ENCODE measurements at places on chromosomes 13 and 19.

DNA sequence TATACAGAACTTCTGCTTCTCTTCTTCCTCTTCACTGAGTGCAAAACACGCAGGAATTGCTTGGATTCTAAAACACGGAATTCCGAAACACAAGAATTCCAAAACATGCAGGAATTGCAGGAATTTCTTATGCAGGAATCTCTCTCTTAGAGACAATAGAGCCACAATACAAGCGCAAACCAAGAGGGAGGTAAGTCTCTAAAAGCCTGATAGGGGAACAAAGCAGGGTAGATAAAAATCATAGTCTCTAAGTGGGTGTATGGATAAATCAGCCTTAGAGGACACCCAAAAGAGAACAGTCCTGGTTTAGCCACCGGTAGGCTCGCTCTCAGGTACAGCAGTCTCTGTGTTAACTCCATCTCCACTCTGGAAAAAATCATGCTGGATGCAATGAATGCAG is 112.9 kb downstream of the LHFPL6 start:
- no peak for DNase-seq

DNA sequence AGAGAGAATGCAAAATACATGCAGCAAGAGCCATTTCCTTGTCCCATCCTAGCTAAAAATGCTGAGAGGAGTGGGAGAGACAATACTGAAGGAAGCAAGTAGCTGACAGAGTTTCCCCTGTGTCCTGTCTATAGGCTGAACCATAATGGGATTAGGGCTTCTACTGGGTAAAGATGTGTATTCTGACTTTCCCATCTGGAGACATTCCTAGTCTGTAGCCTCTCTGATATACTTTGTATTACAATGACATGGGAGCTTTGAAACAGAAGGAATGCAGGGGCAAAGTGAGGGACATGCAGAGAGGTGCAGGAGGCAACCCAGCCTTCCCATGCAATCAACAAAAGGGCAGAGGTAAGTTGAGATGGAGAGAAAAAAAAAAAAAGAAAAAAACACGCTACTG is 10.5 kb upstream of the GPC6 start:
- DNase-seq: no peak

DNA sequence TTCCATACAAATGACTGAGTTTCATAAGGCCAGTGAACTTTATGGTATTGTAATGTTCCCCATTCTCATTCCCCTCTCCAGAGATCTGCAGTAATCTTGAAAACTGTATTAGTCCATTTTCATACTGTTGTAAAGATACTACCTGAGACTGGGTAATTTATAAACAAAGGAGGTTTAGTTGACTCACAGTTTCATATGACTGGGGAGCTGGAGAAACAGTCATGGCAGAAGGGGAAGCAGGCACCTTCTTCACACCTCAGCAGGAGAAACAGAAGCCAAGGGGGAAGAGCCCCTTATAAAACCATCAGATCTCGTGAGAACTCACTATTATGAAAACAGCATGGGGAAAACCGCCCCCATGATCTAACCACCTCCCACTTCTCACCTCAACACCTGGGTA is 318.7 kb upstream of the KLF12 start:
- DNase-seq: no peak

- DNase-seq: no peak
Measured at GRCh38 chr13:37198629-37199028, 93.2 kb upstream of the CSNK1A1L start.

DNA sequence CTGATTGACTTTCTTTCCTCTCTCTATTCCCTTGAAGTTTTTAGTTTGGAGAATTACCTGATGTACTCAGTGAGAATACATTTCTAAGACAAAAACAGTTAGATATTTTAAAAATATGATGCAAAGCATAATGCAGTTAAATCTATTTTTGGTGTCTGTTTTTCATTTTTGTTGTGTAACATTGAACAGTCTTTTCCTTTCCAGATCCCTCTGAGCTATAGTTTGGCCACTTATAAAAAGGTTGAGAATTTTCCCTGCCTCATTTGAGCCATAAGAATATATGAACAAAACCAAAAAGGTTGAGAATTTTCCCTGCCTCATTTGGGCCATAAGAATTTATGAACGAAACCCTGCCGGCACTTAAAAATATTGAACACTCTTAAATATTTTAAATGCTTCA is 57.0 kb upstream of the IPO5 start:
- no peak for DNase-seq

DNA sequence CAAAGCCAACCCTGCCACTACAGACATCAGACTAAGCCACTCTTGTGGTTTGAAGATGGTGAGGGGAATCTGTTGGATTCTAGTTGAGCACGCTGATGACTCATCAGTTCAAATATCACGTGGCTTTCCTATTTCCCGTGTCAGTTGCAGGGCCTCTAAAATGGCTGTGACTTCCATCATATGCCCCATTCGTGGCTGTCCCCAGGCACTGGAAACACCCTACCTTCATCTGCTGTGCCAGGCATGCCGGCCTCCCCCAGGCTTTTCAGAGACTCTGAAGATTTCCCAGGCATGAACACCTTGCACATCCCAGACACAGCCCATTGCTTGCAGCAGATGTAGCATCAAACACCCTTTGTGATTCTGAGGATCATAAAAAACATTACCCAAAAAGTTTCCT is 659.9 kb downstream of the UQCRFS1 start:
- no peak for DNase-seq

GRCh38 chr13:95858286-95859075 is 181.5 kb downstream of the DNAJC3 start:
- DNase-seq: no peak

DNA sequence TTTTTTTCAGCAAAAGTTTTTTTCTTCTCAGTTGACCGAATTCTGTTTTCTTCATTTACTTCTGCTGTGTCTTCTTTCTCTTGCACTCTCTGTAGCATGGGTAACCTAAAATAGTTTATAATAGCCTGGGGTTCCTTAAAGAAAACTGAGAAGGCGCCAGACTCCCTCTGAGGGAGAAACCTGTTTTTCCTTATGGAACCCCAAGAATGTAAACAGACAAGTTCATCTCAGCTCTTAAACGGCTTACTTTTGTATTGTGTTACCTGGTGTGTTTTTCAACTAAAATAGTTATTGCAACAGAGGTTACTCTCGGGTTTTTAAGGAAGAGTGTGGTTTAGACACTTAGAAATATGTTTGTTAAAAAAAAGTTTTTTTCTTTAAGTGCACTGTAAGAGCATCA is 23.8 kb upstream of the TM9SF2 start:
- no peak for DNase-seq

- DNase-seq: no peak
Measured at GRCh38 chr19:41194157-41194552, 1.1 kb downstream of the CYP2S1 start.

DNA sequence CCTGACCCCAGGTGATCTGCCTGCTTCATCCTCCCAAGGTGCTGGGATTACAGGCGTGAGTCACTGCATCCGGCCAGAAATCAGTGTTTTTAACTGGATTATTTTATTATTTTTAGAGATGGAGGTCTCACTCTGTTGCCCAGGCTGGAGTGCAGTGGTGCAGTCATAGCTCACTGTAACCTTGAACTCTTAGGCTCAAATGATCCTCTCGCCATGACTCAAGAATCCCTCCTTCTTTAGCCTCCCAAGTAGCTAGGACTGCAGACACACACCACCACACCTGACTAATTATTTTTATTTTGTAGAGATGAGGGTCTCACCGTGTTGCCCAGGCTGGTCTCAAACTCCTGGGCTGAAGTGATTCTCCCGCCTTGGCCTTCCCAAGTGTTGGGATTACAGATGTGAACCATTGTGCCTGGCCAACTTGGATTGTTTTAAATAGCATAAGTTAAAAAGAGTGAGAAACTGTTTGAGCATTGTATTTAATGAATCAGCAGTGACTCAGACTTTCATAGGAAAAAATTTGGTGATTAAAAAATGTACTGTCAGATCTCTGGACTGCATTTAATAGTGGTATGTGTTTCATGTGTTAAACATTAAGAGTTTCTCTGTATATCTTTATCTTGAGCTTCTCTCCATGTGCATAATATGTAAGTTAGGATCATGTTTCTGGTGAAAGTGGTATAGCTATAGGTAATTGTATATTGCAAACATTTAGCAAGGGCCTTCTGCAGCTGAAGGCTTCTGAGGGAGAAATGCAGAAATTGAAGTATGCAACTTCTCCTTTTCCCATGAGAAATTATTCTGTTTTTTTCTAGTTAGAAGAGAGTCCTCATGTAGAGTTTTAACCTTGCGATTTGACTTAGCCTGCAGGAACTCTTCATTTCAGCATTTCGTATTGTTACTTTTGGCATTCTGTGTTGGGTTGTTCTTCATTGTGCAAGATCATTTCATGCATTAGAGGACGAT is 121.2 kb downstream of the PCCA start:
- DNase-seq: no peak

GRCh38 chr19:38359242-38360021 is 14.9 kb upstream of the PSMD8 start:
- no peak for DNase-seq

DNA sequence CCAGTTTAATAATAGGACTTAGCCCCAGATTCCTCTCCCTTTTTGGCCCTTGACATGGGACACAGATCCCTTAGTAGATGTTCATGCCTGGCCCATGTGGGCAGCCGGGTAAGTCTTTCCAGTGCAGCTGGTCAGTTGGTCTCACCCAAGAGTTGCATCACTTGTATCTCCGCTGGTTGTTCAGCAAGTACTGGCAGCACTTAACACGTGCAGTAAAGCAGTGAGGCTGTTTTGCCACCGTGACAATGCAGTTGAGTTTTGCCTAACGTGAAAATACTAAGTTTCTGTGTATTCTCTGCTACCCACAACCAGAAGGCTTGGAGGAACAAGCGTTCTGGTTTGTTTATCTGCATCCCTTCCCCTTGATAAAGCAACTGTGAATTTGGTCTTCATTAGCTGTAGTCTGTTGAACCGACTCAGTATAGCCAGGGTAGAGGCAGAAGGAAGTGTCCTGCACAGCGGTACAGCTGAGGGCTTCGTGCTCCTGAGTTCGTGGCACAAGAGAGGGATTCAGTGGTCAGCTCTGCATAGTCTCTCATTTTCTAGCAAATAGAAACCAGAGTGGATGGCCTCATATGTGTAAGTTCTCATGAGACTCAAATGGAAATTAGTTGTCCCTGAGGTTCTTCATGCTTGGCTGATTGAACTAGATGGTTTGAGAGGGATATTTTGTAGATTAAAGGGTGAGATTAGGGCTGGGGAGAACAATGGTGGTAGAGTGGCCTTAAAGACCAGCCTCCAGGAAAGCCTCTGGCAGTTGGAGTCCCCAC is 50.3 kb downstream of the ARHGEF7 start:
- DNase-seq: no peak

DNA sequence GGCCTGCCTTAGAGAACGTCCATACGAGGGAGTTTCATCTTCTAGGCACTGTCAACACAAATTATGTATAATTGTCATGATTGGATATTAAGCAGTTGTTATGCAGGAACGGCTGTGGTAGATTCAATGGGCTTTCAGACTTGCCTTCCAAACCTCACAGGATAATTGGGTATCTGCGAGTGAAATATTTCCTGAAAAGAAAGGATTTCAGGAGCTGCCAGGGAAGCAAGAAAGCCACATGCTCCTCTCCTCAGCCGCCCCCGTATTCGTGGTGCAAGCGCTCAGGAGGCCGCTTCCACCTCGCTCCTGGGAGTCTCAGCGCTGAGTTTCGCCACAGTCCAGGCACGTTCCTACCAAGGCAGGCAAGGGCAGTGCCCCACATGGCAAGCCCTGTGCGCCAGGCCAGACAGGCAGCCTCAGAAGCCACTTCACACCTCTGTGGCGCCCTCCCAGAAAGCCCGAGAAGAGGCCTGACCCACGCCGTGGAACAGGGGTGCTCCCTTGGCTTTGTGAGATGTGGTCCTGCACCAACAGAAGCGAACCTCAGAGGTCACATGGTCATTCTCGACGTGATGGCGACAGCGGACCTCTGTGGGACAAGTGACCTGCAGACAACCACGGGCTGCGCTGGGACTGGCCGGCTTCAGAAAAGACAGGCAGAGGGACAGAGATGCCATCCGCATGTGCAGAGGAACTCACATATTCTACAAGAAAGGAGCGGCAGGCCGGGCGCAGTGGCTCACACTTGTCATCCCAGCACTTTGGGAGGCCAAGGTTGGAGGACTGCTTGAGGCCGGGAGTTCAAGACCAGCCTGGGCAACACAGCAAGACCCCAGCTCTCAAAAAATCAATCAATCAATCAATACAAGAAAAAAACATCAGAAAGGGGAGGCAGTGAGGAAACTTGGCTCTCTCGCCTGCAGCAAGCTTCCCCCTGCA is 41.4 kb downstream of the CEBPG start:
- DNase-seq: no peak

DNA sequence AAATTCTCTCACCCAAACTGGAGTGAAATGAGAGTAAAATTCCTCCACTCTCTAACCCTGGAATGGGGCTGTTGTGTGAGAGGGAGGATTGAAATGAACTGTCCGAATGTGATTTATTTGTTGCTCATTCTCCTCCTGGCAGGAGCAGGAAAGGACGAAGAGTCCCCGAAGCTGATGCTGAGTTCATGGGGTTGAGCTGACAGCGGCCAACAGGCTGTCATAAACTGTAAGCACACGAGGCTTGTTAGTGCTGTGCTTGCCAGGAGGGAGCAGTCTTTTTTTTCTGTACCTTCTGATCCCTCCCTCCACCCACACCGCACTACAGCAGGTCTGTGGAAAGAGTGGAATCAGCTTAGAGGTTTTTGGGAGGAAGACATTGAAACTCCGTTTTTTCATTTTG is 33.1 kb upstream of the ZNF331 start:
- no peak for DNase-seq

- DNase-seq: no peak
Measured at GRCh38 chr19:41553804-41554203, 22.2 kb upstream of the CEACAM21 start.

DNA sequence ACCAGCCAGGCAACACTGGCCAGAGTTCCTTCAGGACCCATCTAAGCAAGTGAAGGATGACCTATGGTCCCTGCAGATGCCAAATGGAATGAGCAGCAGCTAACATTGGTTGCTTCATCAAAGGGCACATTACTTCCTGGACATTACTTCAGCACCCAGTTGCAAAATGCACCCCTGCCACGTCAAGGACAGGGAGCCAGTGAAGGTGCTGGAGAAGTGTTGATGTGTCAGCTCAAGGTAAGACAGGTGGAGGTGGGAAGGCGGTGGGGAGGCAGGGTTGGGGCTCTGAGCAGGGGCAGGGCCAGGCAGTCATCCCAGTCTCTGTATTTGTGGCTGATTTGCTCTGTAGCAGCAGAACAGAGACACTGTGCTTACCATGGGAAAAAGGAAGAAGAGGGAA is 14.6 kb downstream of the CSNK1A1L start:
- DNase-seq: no peak

DNA sequence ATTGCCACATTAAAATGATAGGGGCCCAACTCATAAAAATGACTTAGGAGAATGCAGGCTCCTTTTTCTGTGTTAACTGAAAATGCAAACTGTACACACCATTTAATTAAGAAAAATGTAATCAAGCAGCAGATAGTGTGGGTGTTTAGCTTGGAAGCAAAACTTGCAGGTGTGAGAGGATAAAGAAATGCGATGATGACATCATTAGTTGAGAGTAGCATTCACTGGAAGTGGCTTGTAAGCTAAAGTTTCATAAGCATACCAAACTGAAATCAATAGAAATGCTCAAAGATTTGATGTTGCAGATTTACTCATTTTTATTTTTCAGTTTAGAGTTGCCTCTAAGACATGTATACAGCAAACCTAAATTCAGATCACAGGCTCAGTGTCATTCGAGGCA is 86.6 kb downstream of the PRR20E start:
- no peak for DNase-seq

- DNase-seq: no peak
Measured at GRCh38 chr19:57587529-57587928, 3.6 kb downstream of the ZIK1 start.

All from stimulated activated CD4-positive, alpha-beta T cell treated with anti-CD3 and anti-CD28 coated beads, Interleukin-4, amount 100 ng/mL, for 24 hours (primary cell).